Activated CD4-positive, alpha-beta T cell treated with anti-CD3 and anti-CD28 coated beads for 4 hours (primary cell): ENCODE measurements at places on chromosomes 6 and 20.

DNA sequence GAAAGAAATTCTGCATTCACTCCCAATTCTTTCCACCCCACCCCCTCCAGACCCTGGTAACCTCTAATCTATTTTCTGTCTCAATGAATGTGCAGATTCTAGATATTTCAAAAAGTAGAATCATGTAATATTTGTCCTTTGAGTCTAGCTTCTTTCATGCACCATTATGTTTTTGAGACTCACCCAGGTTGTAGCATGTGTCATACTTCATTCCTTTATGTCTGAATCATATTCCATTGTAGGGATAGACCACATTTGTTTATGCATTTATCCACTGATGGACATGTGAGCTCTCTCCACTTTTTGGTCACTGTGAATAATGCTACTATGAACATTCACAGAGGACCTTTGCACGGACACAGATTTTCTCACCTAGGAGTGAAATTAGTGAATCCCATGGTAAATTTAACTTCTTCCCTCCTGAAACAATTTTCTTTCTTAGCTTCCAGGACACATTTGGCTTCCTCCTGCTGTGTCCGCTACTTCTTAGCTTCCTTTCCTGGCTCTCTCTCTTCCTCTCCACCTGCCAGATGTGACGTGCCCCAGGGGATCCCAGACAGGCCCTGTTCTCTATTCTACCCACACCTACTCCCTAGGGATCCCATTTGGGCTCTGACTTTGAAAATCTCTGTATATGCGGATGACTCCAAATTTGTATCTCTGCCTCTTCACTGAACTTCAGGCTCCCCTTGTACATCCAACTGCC lies 24.1 kb upstream of the ARFGEF2 start:
- DNase-seq, result no peak

DNA sequence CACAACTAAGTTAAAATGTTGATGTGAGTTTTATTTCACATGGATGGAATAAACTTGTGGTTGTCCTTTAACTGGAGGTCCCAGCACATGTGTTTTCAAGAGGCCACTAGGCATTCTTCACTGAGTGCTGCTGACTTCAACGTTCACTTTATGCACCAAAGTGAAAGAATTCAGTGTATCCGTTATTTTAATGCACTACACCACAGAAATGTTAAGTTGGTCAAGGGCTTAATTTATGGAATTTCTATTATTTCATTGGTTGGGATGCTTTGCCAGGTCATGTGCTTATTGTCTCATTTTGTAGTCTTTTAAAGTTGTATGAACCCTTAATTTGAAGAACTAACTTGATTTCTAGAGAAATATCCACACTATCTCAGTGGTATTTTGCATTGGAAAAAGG lies 106.4 kb downstream of the PPP1R14C start:
- DNase-seq, result no peak

GRCh38 chr6:82906951-82907350 lies 158.7 kb downstream of the UBE3D start:
- no peak for DNase-seq

- DNase-seq, result no peak
Observed at GRCh38 chr6:154864066-154864430, 130.8 kb downstream of the SCAF8 start.

GRCh38 chr6:135093578-135093977 lies 39.0 kb upstream of the HBS1L start:
- no peak for DNase-seq

GRCh38 chr20:1254254-1254653 lies 11.8 kb upstream of the SNPH start:
- no peak for DNase-seq

GRCh38 chr6:149317644-149318571 lies at the start of gene TAB2:
TSS of gene TAB2 (plus strand) at chr6:149317712. CDS start at chr6:149369998, 52,286 bp downstream.
- DNase-seq, result peak; percentile 90

GRCh38 chr6:17144016-17144415 lies 42.2 kb downstream of the STMND1 start:
- no peak for DNase-seq

GRCh38 chr6:76972474-76972873 lies 490.8 kb downstream of the HTR1B start:
- DNase-seq, result no peak

DNA sequence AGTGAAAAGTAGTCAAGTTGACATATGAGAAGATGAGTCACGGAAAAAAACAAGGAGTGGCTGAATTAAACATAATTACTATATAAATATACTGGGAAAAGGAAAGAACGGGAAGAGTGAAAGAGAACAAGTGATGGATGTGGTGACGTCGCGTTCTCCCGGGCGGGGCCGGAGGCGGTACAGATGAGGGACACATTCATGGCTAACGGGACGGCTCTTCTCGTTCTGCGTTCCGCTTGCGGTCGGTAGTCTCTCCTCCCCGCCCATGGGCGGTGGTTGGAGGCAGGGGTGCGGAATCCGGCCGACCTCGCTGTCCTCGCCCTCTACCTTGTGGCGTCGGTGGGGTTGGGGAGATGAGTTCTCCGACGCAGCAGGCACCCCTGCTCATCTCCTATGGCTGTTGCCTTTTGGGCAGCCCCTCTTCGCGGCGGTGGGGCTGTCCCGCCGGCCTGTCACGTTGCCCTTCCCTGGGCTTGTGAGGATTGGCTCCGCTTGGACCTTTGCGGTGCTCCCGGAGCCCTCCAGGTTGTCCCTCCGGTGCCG lies 22.5 kb downstream of the HLA-G start:
- DNase-seq, result peak; percentile 22

GRCh38 chr6:12013307-12013719 lies 1.2 kb downstream of the HIVEP1 start:
- DNase-seq, result no peak

DNA sequence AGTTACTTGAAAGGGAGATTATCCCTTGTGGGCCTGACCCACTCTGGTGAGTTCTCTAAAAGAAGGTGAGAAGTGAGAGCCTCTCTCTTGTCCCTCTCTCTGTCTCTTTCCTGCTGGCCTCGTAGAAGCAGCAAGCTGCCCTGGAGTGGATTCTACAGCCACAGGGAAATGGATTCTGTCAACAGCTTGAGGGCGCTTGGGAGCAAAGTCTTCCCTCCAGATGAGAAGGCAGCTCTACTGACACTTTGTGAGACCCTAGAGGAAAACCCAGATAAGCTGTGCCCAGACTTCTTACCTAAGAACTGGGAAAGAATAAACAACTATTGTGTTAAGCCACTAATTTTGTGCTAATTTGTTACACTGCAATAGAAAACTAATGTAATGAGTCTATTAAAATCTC lies 39.9 kb downstream of the ANKRD60 start:
- no peak for DNase-seq

DNA sequence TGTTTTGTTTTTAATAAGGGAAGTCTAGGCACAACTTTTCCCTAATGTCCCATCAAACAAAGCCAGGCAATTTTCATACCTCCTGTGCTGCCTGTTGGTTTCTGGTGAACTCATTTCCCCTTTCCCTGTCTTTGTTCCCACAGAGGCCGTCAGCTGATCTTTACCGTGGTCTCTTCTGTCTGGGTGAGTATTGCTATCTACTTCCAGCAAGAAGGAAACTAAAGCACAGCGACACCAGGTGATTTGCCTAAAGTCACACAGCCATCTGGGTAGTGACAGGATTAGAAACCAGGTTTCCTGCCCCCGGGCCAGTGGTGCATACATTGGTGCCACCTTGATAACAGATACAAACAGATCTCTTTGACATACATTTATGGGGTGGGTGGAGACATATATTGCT lies 59.6 kb downstream of the RAB44 start:
- DNase-seq, result peak; percentile 29

DNA sequence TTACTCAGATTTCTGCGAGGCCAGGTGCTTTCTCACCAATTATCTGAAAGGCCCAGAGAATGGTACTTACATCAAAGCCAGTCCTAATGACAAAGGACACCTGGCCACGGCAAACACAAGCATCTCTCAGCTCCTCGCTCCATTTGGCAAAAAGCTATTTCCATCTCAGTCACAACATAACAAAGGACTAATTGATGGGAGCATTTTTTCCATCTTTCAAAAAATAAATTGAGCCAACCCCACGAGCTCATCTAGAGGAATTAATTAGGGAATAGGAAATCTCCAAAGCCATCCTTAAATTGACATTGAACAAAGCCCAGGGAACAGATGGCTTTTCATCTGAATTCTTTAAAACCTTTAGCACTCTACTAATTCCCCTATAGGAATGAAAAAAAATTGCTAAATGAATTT lies 236.7 kb downstream of the HAO1 start:
- DNase-seq, result no peak

- no peak for DNase-seq
Observed at GRCh38 chr6:31247813-31248212, 24.1 kb downstream of the HLA-C start.

DNA sequence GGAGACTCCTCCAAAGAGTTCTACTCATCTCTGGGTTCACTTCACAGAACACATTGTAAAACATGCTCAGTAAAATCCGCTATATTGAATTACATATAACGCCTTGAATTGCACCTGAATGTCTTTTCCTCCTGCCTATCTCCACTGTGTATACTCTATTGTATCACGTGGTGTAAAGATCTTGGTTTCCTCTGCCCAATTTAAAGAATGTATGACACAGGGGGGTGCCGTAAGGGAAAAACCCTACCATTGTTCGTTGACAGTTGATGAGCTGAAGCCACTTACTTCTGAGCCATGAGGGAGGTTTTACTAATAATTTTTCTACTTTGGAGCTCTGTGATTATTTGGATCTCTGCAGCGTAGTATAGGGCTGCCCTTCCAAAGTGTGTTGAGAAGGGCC lies 6.0 kb downstream of the ASF1A start:
- DNase-seq, result peak; percentile 18

DNA sequence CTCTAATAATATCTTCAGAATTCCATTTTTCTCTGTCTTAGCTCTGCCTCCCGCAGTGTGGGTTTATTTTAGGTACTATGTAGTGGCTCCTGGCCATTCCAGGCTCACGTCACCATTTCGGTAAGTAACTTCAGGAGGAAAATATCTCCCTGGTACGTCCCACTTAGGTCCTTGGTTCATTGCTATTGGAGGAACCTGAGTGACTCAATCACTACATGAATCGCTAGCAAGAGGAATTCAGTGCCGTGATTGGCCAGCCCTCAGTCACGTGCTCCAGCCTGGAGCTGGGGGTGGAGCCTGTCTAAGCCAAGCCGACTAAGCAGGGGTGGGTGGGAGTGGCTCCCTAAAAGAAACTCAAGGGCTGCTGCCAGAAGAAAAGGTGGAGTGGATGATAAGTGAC lies 67.3 kb upstream of the E2F3 start:
- DNase-seq, result no peak

DNA sequence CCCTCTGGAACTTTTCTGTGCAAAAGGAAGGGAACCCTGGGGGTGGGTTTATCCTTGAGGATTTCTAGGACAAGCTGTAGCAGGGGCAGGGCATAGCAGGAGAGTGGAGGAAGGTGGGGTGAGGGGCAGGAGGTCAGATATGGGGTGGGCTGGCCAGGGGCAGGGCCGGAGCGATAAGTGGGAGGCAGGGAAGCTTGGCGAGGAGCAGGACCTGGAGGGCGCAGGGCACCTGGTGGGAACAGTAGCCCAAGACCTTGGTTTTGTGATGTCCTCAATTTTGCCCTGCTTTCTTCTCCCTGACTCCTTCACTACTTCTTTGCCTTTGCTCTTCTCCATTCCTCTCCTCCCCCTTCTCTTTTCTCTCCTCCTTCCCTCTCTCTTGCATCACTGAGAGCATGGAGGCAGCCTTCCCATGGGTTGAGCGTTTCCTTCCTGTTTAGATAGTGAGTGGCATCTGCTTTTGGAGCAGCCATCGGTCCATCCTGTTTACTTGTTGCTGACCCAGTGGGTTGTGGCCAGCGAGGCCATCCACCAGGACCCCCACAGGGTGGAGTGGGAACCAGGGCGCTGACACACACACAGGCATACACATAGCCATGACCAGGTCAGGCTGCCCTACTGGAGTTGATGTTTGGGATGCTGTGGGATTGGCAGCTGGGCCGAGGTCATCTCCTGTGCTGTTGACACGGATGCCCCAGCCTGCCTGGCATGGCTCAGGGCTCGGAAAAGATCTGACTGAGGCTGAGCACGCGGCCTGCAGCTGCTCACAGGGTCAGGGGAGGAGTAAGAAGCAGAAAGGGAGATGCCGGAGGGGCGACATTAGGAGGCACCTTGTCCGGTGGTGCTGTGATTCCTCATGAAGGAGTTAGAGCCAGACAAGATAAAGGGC lies 121.0 kb upstream of the RNF24 start:
- DNase-seq, result no peak

- peak; percentile 20 for DNase-seq
Observed at GRCh38 chr6:156866220-156867015, 89.2 kb downstream of the ARID1B start.

GRCh38 chr20:3352202-3352601 lies 55.3 kb downstream of the DNAAF9 start:
- DNase-seq, result no peak

DNA sequence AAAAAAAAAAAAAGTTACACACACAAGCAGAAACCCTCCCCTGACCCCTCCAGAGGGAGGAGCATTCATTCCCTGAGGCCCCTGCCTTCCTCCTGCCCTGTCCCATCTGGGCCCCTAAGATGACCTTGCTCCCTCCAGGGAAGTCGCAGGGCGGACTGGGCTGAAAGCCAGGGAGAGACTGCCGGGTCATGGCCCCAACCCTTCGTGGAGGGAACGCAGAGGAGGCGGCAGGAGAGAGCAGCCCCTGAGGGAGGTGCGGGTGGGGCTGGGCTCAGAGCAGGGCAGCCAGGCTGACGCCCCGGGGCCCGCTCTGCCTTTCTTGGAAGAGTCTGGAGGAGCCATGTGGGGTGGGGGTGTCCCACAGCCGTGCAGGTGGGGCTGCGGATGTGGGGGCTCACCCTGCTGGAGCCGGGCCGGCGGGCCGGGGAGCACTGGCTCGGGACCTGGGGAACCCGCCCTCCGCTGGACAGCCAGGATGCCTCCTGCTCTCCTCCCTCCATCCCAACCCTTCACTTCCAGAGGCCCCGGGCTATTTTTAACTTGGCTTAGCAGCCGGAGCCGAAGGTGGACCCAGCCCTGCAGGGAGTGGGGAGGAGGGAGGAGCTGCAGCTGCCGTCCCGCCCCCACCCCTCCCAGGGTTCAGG lies 15.0 kb upstream of the ABHD16B start:
- DNase-seq, result no peak

GRCh38 chr6:8352335-8352965 lies 82.9 kb downstream of the SLC35B3 start:
- no peak for DNase-seq

- no peak for DNase-seq
Observed at GRCh38 chr6:28807682-28808280, 116.0 kb downstream of the TRIM27 start.

DNA sequence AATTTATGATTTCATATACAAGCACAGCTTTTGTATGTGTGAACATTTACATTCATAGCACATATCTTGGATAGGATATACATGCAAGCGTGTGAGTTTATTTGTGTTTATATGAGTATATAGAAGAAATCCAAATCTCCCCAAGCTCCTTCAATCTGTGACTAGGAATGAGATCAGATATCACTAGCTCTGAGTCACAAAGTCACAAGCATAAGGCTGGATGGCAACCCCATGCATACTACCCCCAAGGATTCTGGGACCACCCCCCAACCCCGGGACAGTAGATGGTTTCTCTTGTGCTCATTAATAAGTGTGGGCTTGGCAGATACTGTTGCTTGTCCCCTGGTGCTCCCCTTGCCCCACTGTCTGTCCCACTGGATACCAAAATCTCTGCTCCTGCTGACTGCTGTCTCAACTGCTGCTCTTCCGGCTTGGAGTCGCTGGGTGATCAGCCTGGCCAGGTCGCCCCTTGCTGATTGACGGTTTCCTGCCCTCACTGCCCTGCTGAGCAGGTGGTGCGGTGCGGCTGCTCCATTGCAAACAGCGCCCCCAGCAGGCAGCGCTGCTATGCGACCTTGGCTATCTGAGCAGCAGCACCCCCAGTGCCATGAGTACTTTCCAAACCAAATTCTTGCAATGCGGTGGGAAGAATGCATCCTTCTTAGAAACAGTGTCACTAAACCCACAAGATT lies 279.4 kb downstream of the CD83 start:
- no peak for DNase-seq
